ENCODE measurements at places on chromosomes 11 and 22.

- no peak for DNase-seq
Observed at GRCh38 chr11:28472904-28473303, 364.7 kb downstream of the METTL15 start.

DNA sequence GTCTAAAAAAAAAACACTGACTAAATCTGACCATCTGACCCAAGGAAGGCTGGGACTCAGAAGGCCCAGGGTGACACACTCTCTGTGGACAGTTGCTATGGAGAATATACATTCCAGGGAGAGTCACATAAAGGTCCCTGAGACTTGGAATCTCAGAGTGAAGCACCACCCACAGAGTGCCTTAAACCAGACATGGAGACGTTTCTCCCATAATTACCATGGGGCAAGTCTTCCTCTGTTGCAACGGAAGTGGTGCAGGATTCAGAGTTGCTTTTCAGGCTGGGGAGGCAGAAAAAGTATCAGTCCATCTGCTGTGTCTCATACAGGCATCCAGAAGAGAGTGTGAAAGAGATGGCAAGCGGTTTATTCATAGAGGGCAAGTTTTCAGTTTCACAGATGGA, 58.7 kb upstream of the SLN start:
- no peak for DNase-seq

DNA sequence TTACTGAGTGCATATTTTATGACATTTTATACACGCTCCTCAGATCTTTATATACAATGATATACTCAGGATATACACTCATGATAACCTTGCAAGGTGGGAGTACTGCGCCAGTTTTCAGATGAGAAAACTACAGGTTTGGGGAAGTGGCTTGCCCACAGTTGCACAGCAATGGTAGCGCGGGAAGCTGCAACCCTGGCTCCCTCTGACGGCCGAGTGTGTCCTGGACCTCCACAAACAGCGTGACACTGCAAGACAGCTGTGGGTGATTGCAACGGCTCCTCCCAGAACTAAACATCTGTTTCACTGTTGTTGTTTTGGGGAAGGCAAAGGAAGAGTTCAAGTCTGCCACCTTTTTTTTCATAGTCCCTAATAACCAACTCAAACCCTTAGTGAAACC, 47.0 kb downstream of the PACSIN2 start:
- DNase-seq, result no peak

DNA sequence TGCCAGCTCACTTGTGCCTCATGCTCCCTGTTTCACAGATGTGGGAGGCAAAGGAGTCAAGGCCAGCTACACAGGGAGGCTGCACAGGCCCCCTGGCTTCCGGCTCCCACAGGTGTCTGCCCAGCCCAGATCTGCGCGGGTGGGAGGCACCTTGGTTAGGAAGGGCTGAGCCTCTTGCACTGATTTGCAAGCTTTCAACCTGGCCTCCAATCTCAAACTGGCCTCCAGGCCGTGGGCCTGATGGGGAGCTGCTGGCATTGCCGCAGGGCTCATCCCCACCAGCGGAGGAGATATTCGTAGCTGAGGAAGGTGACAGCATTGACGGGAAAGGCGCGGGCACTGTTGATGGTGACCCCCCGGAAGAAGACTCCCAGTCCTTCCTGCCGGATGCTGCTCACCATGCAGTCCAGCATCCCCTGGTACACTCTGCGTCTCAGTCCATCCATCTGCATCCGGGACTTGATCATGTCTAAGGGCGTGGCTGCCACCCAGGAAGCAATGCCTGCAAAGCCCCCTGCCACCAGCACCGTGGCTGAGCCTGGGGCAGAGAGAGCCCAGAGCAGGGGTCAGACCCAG, 6.2 kb downstream of the SLC25A45 start:
- no peak for DNase-seq

- no peak for DNase-seq
Observed at GRCh38 chr22:38866399-38867123, 5.5 kb downstream of the CBX6 start.

DNA sequence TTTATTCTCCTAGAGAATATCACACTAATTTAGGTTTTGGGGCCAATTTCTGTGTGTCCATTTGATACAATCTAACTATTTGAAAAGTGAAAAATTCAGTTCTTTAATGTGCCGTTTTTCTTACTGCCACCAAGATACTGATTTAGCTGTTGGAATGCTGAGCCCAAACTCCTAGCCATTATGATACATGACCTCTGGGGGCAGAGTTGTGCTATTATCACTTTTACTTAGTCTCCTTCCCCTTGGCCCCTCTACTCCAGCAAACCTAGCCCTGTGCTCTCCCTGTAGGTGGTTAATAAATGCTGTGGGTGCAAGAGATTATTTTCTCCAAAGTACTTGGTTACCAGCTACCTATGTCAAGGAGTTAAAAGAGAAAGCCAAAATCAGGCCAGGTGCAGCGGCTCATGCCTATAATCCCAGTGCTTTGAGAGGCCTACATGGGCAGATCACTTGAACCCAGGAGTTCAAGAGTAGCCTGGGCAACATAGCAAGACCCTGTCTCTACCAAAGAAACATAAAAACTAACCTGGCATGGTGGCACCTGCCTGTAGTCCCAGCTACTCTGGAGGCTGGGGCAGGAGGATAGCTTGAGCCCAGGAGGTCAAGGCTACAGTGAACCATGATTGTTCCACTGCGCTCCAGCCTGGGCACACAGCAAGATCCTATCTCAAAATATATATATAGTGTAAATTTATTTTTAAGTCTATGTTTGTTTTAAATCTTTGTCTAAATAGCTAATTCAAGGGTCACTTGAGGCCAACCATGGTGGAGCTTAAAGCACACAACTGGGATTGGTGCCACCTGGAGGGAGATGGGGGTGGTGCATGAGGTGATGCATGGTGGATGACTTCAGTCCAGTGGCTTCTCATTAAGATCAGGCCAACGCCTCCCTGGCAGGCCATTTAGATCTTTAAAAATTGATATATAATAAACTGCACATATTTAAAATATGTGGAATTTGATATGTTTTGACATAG, 193.2 kb upstream of the PLET1 start:
- no peak for DNase-seq

- DNase-seq, result no peak
Observed at GRCh38 chr22:23692598-23693291, 1.9 kb downstream of the RGL4 start.

GRCh38 chr22:25193130-25193529, 6.5 kb upstream of the CRYBB3 start:
- DNase-seq, result no peak

- no peak for DNase-seq
Observed at GRCh38 chr22:38442967-38443627, 11.9 kb downstream of the KCNJ4 start.

DNA sequence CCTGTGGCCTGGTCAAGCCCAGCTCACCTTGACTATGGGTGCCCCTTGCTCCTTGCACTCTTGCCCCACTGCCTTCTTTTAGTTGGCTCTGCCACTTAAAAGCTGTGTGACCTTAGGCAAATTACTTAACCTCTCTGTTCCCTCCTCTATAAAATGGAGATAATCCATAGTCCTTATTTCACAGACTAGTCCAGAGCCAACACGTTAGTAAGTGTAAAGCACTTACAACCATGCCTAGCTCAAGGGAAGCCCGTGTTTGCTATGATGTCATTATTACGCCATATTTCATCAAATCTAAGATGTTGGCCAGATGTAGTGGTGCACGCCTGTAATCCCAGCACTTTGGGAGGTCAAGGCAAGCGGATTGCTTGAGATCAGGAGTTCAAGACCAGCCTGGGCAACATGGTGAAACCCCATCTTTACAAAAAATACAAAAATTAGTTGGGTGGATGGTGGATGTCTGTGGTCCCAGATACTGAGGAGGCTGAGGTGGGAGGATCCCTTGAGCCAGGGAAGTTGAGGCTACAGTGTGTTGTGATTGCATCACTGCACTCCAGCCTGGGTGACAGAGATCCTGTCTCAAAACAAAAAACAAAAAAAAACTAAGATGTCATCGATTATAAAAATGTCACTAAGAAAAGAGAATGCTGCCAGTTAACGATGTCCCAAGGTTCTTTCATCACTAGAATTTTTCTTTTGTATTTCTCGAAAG, 2.3 kb upstream of the CCDC88B start:
- no peak for DNase-seq

- DNase-seq, result no peak
Observed at GRCh38 chr11:20089367-20089766, 70.9 kb downstream of the DBX1 start.

DNA sequence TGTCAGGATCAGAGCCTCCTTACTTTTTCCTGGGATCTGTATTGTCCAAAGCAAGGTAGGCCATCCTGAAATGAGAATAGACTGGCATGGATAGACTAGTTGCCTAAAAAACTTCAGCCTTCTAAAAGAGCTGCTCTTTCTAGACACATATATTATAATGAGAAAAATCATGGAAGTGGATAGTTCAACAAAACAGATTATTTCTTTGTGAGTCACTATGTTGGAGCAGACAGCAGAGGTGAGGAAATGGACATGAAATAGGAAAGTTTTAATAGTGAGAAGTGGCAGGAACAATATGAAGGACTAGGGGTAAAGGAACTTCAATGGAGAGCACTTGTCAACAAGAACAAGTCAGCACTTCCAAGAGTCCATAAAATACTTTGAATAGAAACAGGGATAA, 101.9 kb upstream of the ANO3 start:
- no peak for DNase-seq

DNA sequence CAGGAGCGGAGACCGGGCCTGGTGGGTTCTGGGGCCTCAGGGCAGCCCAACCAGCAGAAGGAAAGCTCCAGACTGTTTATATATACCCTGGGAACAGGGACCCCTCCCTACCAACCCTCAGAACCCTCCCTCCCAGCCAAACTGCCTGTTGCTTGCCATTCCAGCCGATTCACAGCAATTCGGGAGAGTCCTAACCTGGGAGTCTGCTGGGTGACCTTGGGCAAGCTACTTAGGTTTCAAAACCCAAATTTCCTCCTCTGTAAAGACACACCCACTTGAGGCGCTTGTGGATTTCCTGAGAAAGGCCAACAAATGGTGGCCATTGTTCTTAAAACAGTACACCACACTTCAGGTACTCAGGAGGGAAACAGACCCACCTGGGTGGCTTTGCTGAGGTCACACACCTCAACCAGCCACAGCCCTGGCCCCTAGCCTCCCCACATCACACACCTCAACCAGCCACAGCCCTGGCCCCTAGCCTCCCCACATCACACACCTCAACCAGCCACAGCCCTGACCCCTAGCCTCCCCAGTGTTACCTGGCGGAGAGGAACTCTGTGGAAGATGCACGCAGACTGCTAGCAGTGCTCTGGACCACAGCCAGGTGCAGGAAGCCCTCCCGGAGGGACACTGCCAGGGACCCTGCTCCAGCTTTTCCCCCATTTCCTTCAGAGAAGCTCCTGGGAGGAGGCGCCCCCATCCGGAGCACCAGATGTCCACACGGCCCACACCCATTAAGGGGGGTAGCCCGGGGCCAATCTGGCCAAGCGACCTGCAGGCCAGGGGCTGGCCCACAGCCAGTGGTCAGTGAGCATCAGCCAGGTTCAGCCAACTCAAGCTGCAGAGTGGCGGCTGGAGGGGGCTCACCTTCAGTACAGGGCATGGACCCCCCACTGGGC, 6.2 kb downstream of the SHISA8 start:
- DNase-seq, result no peak

GRCh38 chr22:20627432-20627831, 120.0 kb downstream of the MED15 start:
- DNase-seq, result no peak

DNA sequence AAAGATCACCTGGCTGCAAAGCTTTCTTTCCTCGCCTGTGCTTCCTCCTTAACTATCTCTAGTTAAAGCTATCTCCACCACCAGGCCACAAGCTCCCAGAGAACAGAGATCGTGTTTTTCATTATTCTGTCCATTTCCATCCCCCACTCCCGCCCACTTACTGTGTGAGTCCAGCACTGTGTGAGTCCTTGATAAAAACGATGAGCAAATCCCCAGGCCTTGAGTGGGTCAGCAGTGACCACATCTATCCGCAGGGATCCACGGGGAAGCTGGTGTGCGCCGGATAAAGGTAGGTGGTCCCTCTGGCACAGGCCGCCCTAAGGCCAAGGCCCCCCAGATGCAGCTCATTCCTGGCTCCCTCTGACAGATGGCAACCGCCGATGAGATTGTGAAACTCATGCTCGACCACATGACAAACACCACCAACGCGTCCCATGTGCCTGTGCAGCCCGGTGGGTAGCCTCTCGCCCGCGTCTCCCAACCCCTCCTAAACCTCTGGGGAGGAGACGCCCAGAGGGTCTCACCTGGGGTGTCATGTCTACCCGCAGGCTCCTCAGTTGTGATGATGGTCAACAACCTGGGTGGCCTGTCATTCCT, 9.3 kb downstream of the TKFC start:
- no peak for DNase-seq

- no peak for DNase-seq
Observed at GRCh38 chr11:19164881-19165280, 36.9 kb downstream of the CSRP3 start.

DNA sequence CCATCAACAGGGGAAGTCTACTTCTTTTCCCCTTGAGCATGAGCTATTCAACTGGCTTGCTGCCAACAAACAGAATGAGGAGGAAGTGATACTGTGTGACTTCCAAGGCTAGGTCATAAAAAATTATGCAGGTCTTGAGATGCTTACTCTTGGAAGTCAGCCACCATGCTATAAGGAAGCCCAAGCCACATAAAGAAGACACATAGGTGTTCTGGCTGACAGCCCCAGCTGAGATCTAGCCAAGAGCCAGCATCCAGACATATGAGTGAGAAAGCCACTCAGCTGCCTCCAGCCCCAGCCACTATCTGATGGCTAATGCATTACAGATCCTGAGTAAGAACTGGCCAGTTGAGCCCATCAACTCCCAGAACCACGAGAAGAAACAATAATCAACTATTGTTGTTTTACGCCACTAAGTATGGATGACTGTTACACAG, 31.0 kb upstream of the PPP2R1B start:
- DNase-seq, result no peak

DNA sequence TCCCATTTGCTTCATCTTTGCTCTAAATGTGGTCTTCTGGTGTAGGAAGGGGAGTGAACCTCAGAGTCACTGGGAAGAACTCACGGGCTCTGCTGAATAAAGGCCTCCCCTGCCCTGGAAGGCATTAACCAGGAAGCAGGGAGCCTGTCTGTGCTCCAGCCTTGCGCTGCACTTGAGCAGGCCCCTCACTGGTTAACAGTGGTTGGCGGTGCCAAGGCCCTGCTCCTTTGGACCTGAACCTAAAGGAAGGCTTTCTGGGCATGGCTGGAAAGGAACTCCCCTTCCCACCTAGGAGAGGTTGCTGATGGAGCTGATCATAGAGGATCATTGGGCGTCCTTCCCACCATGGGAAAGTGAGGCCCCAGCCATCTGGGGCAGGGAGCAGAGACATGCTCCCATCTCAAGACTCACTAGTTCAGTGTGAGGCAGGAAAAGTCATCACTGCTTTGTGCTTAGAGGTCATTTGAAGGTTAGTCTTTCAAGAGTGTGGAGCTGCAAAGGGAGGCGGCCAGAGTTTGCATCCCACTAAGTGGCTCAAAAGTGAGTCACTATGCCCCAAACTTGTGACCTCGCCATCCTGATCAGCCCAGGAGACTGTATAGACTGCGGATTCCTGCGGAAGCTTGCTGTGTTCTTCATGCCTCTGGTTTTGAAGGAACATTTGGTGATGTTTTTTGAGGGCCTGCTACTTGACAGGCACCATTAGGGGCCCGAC, 50.4 kb downstream of the DBX1 start:
- DNase-seq, result no peak

Data from C1 segment of cervical spinal cord (tissue), 14 donors.